Left ventricle myocardium superior (tissue), 1 donor: ENCODE measurements at places on chromosomes 11 and 22. TPM values are rescaled to one million over a fixed set of nuclear protein-coding genes. Genes with fewer than 3 reads are reported as not detected.

GRCh38 chr22:24555165-24556039, at the start of gene SNRPD3:
TSS of gene SNRPD3 (plus strand) at chr22:24555999. CDS start at chr22:24557675, 1,676 bp downstream.
- DNase-seq, result peak; percentile 100

Gene IGF2
- 88.2 TPM for total RNA-seq

- DNase-seq, result no peak
Observed at GRCh38 chr11:48103621-48104567, 112.7 kb upstream of the OR4B1 start.

Gene C11orf71
- total RNA-seq, result 9.4 TPM

Gene PTPN5
- 1.2 TPM for total RNA-seq

DNA sequence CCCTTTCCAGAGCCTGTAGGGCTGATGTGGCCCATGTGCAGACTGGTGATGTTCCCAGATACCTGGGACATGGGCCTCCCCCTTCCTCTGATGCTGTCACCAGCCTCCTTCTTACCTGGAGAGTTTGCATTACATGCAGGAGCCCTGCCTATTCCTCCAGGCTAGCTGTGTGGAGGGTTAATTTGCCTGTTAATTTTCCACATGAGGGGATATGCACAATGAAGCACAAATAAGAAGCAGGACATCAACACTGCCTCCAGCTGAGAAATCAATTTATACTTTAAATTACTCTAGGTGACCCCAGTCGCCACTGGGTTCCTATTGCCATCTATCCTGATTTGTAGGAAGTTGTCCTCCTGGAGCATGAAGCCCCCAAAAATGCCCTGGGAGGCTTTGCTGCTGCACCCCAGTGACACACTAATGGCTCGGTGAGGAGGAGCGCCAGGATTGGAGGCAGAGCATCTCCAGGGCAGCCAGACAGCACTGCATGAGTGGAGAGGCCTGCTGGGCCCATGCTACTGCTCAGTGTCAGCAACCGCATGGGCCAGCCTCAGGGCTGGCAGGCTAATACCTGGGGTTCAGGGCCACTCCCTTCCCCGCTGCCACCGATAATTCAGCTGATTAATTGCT, 101.6 kb upstream of the USP47 start:
- DNase-seq, result no peak

Gene ALX4
- total RNA-seq, result 0.07 TPM

Gene ZNF214
- 0.84 TPM for total RNA-seq

- DNase-seq, result no peak
Observed at GRCh38 chr22:22881116-22882000, 6.3 kb upstream of the IGLL5 start.

- no peak for DNase-seq
Observed at GRCh38 chr11:64794526-64794925, 8.5 kb downstream of the MAP4K2 start.

- DNase-seq, result no peak
Observed at GRCh38 chr11:72244361-72245262, 636 bp upstream of the PHOX2A start.

- DNase-seq, result no peak
Observed at GRCh38 chr11:13880634-13881033, 81.9 kb upstream of the SPON1 start.

Gene DLG2
- total RNA-seq, result 5.7 TPM

DNA sequence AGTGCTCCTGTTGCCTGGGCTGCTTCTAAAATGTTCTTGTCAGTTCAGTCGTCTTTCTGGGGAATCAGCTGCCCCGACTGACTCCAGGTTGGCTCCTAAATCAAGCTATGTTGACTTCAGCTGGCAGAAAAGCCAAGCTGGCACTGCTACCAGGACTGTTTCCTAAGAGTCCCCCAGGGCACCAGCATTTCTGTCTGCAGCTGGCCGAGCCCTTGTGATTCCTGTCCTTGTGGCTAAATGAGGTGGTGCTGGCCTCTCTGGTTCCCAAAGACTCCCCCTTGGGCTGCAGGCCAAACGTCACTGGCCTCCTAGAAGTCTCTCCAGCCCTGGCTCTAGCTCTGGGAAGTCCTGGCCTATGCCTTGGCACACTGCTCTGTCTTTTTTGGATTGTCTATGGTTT, 31.1 kb downstream of the GRAMD1B start:
- peak; percentile 86 for DNase-seq

DNA sequence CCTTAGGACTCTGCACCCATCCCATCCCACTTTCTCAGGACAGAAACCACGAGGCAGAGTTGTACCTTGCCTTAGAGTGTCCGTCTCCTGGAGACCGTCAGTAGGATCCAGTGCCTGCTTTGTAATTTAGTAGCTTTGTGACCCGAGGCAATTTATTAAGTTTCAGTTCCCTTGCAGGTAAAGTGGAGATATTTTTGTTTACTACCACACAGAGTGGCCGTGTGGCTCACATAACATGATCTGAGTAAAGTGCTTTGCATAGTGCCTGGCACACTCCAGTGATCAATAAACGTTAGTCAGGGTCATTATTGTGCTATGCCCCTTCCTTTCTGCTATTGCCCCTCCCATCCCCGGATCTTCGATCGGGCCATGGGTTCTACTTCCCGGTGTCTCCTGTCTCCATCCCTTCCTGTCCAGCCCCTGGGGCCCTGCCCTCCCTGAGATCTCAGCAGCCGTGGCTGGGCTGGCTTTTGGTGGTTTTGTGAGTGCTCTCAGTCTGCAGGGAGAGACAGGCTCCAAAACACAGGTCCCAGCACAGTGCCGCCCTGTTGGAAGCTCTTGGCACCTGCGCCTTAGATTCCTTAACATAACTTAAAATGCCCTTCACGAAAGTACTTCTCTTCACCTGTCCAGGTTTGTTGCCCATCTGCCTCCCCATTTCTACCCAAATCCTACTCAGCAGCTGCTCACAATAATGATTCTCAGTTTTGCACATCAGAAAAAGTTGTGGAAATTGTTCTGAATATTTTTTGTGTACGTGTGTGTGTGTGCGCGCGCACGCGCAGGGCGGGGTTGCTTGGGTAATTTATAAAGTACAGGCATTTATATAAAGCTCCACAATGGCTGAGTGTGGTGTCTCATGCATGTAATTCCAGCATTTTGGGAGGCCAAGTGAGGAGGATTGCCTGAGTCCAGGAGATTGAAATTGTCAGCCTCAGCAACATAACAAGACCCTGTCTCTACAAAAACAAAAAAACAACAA, 753.7 kb downstream of the NTM start:
- no peak for DNase-seq

GRCh38 chr11:16863389-16863788, 124.9 kb downstream of the C11orf58 start:
- peak; percentile 52 for DNase-seq

DNA sequence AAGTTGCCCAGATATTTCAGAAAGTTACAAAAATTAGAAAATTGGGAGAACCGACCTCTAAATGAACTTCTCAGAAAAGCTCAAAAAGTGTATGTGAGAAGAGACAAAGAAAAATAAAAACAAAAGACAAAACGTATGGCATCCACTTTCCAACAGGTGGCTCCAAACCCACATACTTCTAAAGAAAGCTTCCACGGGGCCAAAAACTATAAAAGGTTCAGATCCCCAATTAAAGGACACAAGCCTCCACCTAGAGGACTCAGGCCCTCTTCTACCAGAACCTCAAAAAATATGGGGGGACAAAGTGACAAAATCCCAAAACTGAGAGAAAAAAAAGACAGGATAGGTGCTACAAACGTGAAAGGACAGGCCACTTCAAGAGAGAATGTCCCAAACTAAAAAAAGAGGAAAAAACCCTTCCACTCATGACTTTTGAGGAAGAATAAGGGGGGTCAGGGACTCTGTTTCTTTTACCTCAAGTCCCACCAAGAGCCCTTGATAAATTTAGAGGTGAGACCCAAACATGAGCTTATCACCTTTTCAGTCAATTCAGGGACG, 8.8 kb downstream of the SCGB2A1 start:
- DNase-seq, result no peak

GRCh38 chr11:125348674-125349309, 147.3 kb downstream of the FEZ1 start:
- DNase-seq, result peak; percentile 75

DNA sequence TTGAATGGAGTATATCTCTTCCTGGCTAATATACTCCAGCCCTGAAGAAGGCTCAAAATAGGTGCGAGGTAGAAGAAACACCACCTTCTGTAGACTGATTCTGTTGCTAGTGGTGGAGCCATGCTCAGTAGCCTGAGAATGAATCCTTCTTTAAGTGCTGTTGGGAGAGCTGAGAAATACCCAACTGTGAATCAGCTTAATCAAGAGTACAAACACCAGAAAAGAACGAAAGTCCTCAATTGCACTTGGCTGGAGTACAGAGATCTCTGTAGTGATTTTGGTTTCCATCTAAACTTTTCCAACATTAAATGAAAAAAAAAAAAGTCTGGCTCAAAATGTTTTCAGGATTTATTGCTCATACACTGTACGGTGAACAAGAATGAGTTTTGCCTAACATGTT, 619.1 kb downstream of the METTL15 start:
- no peak for DNase-seq

Gene C11orf91
- not detected for total RNA-seq

- DNase-seq, result no peak
Observed at GRCh38 chr11:127070808-127071207, 70.2 kb upstream of the KIRREL3 start.

DNA sequence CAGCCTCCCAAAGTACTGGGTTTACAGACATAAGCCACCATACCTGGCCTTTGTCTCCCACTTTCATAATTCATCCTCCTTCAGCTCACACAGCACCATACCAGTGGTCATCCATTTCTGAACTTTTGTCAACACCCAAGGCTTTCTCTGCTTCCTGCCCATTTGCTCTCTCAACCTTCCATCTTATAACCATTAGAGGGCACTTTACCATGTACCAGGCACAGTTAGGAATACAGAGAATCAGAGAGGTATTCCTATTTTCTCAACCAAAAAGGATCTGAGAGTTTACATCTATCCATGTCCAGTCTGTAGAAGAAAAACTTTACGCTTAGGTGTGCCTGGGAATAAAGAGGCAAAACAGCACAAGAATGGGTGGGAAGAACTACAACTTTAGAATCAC, 397.6 kb downstream of the BUD13 start:
- DNase-seq, result no peak

GRCh38 chr11:120432056-120433018, 79.2 kb upstream of the GRIK4 start:
- no peak for DNase-seq

- DNase-seq, result no peak
Observed at GRCh38 chr22:32205974-32206773, 1.3 kb upstream of the RFPL2 start.

DNA sequence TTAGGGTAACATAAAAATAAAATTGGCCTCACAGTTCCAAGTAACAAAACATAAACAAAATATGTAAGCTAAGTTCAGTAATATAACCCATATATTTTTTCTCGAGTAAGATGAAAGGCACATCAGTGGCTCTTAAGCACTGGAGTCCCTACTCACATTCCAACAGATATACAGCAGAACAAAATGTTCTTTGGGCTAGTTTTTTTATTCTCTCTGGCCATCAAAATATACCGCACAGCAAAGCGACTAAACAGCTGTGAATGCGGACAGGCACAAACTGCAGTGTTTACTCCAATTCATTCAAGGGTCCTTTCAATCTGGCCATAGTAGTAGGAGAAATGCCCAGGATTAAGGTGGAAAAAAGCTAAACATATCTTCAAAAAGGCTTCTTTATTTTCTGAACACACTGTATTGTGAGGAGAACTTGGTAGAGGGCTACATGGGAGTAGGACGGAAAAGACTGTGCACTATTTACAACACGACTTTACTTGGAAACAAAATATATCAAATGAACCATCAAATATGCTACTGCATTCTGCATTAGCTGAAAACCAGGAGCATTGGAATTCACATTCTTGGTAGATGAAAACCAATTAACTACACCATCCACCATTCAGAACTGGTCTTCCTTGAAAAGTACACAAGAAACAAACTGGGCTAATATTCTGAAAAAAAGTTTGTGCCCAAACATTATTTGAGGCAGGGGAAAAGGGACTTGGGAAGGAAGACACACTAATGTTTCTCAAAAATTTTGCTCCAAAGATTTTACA, 4.4 kb downstream of the CDON start:
- no peak for DNase-seq

Gene CSTF3
- 9.8 TPM for total RNA-seq

GRCh38 chr11:2348986-2349385, 28.1 kb upstream of the CD81 start:
- no peak for DNase-seq

- no peak for DNase-seq
Observed at GRCh38 chr22:47626428-47627390, 864.3 kb downstream of the TBC1D22A start.

- DNase-seq, result no peak
Observed at GRCh38 chr11:24122291-24122690, 374.6 kb upstream of the LUZP2 start.
